ENCODE measurements at places on chromosomes 7 and 10. TPM values are rescaled to one million over a fixed set of nuclear protein-coding genes. Genes with fewer than 3 reads are reported as not detected.

The SLC18A3 gene
- total RNA-seq: not detected

DNA sequence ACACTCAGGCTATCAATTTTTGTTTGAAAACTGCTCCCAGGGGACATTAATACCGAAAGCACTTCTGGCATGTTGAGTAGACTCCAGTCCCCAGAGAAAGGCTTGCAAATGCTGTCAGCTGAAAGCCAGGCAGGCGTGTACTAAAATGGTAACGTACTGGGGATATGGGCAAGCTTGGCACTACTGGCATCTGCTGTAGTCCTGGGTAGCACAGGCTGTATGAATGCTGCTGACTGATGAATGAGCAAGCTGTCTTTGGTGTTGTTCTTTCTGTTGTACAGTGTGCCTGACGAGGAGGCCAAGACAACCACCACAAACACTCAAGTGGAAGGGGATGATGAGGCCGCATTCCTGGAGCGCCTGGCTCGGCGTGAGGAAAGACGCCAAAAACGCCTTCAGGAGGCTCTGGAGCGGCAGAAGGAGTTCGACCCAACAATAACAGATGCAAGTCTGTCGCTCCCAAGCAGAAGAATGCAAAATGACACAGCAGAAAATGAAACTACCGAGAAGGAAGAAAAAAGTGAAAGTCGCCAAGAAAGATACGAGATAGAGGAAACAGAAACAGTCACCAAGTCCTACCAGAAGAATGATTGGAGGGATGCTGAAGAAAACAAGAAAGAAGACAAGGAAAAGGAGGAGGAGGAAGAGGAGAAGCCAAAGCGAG lies 53.5 kb upstream of the AGBL3 start:
- DNase-seq: peak; percentile 90

DNA sequence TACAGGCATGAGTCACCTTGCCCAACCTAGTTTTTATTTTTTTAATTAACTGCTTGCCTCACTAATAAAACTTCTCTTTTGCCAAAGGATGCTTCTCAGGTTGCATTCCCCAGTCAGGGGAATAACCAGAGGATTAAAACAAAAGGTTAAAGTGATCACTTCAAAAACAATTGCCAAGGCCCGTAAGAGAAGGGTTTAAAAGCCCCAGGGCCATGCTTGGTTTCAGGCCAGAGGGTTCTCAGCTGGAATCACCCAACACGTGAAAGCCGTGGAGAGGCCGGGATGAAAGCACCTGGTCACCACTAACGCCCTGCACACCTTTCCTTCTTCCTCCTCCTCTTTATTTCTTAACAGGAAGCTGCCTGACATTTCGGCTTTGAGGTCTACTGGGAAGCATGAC lies 587.5 kb downstream of the PTPRN2 start:
- DNase-seq: peak; percentile 43

DNA sequence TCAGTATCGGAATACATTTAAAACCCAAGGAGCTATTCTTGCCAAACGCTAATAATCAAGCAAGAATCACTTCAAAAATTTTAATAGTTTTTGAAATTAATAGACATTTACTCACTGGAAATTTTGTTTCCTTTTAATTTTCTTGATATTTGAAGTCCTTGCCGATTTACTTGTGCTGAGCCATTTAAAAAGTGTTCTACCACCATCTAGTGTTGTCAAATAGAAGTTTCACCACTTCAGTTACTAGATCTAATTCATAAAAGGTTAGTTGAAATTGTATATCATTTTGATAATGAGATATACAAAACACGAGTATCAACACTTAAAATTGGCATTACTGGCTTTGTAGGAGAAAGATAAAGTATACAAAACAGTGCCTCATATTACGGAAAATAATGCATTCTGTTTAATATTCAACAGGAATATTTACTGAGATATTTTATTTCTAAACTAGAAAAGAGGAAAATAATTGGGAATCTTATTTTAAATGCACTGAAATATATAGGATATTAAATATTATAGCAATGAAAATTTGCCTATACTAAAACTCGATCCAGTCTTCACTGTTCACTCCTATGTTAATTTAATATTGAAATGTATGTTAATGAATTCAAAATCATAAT lies 664.8 kb upstream of the SEMA3D start:
- peak; percentile 64 for DNase-seq

The BMPER gene
- total RNA-seq: 9.7 TPM

- DNase-seq: no peak
These were observed 496.9 kb upstream of the CELF2 start for GRCh38 chr10:10520491-10521385.

The TMED4 gene
- total RNA-seq: 84.3 TPM

GRCh38 chr7:4079366-4079765 lies 602.7 kb upstream of the FOXK1 start:
- DNase-seq: no peak
